CD4-positive, alpha-beta T cell (primary cell): ENCODE measurements at places on chromosomes 13 and 19.

DNA sequence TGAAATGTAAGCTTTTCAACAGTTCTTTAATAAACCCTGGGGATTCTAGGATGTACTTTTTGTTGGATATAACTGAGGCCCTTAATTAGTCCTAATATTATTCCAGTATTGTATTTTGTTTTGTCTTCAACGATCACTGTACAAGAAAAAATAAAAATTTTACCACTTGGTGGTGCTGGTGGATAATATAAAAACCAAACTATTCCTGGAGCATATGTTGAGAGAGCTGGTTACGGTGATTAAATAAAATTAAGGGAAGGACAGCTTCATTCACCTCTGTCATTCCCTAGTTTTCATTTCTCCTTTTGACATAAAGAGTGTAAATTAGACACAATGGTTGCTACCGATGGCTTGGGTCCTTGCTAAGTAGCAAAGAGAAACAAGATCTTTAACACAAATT, 598.6 kb upstream of the PCDH20 start:
- no peak for DNase-seq

DNA sequence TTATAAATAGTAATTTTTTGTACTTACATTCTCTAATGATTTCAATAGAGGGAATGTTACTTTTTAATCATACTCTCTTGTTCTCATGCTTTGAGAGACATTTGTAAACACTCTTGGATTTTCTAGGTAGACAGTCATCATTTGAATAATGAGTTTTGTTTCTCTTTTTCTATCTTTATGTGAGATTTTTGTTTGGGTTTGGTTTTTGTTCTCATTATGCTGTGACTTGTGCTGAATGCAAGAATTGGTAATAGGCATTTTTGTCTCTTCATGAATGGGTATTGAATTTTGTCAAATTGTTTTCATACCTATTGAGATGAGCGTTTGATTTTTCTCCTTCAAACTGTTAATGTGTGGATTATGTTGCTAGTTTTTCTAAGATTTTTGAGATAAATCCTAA, 56.8 kb upstream of the GPR183 start:
- no peak for DNase-seq

- no peak for DNase-seq
These were observed 99.6 kb upstream of the NBEA start for GRCh38 chr13:34842466-34842865.

GRCh38 chr13:53782488-53782961, 753.9 kb downstream of the OLFM4 start:
- DNase-seq, result no peak

DNA sequence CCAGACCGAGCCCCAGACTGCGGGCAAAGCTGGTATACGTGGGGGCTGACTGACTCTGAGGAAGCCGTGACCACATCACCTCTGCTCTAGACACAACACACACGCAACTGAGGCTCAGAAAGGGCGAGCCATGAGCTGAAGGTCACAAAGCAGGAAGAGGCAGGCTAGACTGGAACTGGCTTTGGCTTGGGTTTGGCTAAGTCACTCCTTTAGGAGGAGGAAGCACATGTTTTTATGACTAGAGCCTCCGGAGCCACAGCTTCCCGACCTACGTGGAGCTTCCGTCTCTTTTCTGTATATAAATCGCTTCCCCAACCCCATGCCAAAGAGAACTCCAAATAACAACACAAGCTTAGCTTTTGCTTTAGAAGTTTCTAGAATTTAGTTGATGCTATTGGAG, 48.0 kb downstream of the RFX2 start:
- peak; percentile 64 for DNase-seq

DNA sequence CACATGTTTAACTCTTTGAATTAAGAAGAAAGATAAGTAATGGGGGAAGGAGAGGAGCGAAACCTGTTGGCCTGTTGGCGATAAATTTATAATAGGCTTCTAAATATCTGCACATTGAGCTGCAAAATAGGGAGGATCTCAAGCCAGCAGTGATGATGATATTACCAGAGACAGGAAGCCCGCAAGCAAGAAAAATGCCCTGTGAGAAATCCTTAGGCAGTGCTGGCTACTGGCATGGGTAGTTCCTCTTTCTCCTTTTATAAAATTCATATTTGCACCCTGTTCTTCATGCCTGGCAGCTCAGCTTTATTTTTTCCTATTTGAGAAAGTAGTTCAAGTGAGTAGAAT, 858 bp upstream of the USP12 start:
- DNase-seq, result peak; percentile 60

- no peak for DNase-seq
These were observed 3.0 kb downstream of the MARK4 start for GRCh38 chr19:45254044-45254531.

- DNase-seq, result no peak
These were observed 61.3 kb upstream of the LRCH1 start for GRCh38 chr13:46491641-46492040.

- no peak for DNase-seq
These were observed 687.2 kb upstream of the KLHL1 start for GRCh38 chr13:70795484-70795883.

- no peak for DNase-seq
These were observed 778 bp downstream of the ZNF230 start for GRCh38 chr19:44003461-44004009.
